ENCODE measurements at places on chromosomes 7 and 10. TPM values are rescaled to one million over a fixed set of nuclear protein-coding genes. Genes with fewer than 3 reads are reported as not detected.

CFAP43 gene
- not detected for total RNA-seq

PRSS1 gene
- not detected for total RNA-seq

PAX4 gene
- total RNA-seq: not detected

DNA sequence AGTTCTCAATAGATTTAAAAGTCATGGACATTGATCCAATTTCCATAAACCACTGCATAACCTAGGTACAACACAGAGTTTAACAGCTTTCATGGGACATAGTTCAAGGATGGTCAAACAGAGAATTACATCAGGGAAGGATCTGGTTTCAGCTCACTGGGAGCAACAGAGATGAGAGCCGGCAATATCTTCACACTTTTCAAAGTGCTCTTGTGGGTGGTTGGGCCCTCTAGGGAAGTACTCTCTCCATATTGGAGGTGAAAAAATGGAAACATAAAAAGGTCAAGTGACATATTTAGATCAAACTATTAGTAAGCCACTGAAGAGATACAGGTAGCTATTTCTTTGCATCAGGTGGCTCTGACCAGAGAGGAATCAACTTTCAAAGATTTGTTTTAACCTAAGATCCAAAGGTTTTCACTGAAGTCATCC is 61.8 kb upstream of the LRRN3 start:
- DNase-seq: no peak

DNA sequence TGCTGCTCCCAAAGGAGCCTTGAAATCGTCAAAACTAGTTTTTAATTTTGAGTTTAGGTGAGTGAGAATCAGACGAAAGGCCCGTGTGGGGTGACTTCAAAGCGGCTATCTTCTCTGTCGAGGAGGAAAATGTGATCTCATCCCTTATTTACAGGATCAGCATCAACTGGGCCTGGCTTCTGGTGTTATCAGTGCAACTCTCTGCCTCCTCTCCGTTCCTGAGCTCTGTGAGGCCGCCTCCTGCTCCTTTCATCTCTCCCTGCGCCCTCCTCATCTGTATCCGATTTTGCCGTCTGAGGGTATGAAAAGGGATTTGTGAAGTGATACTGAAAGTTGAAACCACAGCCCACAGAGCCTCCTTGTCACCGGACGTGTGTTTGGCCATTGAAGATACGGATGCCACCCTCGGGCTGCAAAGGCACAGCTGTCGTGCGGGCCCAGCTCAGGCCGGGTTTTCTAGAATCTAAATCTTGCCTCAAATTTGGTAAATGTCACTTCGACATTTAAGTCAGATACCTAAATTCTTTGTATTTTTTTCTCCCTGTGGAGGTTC is 408.7 kb upstream of the ADARB2 start:
- DNase-seq: no peak
